ENCODE measurements at places on chromosomes 16 and 17.

- DNase-seq: no peak
Measured at GRCh38 chr17:205817-206216, 24.4 kb upstream of the DOC2B start.

DNA sequence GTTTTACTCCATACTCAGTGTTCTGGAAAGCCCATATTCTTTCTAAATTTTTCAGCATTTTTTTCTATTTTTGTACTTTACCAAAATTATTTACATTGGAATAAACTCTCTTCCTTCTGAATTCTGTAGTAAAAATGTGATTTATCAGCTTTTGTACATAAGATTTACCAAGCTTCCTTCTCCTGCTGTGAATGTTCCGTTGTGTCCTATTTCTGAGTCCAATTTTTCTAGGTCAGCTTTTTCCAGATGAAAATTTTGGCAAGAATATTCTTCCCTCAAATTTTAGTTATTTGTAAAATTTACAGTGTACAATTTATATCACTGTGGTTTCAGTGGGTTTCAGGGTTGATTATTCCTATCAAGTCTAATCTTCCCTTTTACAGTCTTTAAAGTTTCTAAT, 27.5 kb downstream of the ASPA start:
- no peak for DNase-seq

GRCh38 chr16:19875900-19876299, 8.7 kb downstream of the GPRC5B start:
- no peak for DNase-seq

DNA sequence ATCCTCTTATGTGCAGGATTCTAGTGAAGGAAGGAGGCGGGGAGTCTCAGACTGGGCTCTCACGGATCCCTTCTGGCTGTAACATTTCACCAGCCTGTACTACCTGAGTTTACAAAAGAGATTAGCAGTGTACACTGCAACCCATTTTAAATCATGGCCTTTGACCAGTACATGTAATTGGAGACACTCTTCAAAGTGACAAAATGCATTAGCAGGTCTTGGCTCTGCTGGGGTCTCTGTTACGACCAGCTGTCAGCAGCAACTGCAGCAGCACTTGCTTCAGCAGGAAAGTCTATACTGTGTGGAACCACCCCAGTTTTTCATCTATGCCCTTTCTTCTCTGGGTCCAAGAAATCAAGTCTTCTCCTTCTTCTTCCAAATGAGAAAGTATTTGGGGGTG, 322.8 kb upstream of the ASIC2 start:
- DNase-seq: no peak

- no peak for DNase-seq
Measured at GRCh38 chr17:77724876-77725615, 233.5 kb upstream of the TNRC6C start.

GRCh38 chr17:34998205-34998604, 17.9 kb downstream of the LIG3 start:
- DNase-seq: peak; percentile 70

GRCh38 chr17:43949781-43950180, 4.0 kb downstream of the PYY start:
- no peak for DNase-seq

DNA sequence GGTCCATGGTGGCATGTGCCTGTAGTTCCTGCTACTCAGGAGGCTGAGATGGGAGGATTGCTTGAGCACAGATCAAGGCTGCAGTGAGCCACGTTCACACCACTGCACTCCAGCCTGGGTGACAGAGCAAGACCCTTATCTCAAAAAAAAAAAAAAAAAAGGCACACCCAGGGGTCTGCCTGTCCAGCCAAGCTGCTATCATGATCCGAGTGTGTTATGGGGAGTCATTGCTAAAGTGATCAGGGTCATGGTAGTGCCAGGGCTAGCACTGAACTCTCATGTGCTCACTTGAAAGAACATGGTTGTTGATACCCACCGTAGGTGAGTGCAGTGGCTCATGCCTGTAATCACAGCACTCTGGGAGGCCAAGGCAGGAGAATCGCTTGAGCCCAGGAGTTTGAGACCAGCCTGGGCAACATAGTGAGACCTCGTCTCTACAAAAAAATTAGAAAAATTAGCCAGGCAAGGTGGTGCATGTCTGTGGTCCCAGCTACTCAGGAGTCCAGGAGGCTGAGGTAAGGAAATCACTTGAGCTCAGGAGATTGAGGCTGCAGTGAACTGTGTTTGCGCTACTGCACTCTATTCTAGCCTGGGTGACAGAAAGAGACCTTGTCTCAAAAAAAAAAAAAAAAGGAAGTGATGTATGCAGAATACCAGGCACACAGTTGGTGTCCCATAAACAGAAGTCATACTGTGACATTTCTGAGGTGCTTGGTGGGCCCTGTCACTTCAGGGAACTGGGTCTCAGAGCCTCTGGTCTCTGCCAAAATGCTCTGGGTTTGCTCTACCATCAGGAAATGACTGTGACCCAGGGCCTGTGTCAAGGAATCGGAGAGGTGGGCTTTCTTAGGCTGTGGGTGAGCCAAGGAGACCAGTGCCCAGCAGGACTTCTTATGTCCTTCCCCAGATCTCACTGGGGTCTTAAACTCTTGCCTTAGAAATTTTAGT, 2.2 kb downstream of the PRM1 start:
- no peak for DNase-seq

- DNase-seq: peak; percentile 86
Measured at GRCh38 chr17:30323895-30324319, 9.9 kb downstream of the TMIGD1 start.

DNA sequence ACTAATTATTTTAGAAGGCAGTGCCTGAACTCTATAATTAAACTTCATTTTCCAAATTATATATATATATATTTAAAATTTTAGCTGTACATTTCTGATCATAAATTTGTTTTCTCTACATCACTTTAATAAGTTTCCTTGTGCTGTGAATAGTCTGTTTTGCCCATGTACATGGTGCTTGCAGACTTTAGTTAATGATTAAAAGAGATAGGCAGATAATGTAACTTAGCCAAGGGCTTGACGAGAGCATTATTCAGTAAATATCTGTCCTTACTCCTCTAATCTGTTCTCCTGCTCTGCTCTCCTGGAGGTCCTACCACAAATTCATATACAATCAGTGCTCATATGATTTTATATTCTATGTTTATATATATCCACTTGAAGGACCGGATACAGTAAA, 595.2 kb upstream of the KIF2B start:
- DNase-seq: no peak

GRCh38 chr16:89716493-89716892, 4.2 kb downstream of the VPS9D1 start:
- DNase-seq: no peak

- DNase-seq: no peak
Measured at GRCh38 chr16:11251525-11252481, 4.2 kb downstream of the SOCS1 start.

DNA sequence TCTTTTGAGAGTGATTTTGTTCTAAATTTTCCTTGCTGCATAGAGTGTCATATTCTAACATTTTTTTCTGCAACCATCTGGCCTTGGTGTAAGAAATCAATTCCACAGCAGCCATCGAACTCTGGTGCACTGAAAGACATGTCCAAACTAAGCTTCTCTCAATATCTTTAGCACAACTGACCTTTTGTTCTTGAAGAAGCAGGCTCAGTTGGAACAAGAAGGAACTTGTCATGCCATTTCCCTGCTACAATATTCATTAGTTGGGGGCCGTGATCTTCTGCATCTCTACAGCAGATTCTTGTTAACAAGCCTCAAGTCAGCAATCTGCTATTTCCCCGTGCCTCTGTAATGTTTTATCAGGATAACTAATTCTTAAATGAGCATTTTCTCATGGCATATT, 1305.6 kb downstream of the CDH11 start:
- DNase-seq: no peak

- no peak for DNase-seq
Measured at GRCh38 chr17:13740686-13741085, 139.0 kb upstream of the HS3ST3A1 start.

- no peak for DNase-seq
Measured at GRCh38 chr17:5121186-5121841, 5.5 kb downstream of the USP6 start.

GRCh38 chr17:28385406-28385805, 13.9 kb downstream of the SARM1 start:
- no peak for DNase-seq

- DNase-seq: no peak
Measured at GRCh38 chr17:81550830-81551457, 1.2 kb downstream of the FAAP100 start.

GRCh38 chr17:50986989-50987660, 121.0 kb upstream of the TOB1 start:
- DNase-seq: no peak

DNA sequence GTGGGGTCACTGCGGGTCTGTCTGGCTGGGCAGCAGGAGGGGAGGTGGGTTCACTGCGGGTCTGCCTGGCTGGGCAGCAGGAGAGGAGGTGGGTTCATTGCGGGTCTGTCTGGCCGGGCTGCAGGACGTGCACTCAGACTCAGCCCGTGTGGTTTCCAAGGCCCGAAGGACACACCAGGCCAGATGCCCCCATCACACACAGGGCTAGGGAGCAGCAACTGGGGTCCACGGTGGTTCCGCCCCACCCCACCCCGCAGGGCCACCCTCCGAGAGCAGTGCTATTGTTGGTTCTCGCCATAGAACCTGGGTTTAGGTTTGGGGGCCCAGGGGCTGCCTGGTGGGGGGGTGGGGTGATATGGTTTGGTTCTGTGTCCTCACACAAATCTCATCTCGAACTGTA, 5.8 kb upstream of the CIAO3 start:
- DNase-seq: no peak

DNA sequence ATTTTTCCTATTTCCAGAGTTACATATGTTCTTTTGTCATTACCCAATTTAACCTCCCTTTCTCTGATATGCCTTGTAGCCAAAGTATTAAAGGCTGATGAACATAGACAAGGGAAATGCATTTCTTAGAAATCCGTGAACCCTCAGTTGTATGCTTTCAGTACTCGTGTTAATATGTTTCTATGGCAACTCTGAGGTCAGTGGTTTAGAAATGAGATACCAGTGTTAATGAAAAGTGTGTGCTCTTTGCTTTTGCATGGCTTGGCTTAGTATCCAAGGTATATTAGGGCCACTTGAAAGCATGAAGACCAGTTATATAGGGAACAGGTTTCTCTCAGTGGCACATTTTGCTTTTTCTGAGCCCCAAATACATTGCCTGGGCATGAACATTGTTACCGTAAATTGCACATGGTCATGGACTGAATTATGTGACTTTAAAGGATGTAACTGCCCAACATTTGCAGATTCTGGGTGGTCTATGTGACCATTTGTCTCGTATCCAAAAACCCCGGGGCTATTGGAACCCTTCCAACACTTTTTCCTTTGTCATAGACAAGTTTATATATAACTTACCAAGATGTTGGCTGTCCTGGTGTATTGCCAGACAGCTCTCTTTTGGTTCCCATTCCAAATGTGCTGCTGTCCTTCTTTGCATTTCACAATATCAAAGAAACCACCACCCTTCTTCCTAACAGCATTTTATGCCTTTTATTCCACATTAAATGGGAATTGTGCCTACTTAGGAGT, 17.5 kb downstream of the ABHD15 start:
- no peak for DNase-seq

GRCh38 chr17:76561799-76562268, 22.0 kb downstream of the PRCD start:
- DNase-seq: no peak

- DNase-seq: no peak
Measured at GRCh38 chr17:81483862-81484194, 28.8 kb downstream of the ACTG1 start.

- no peak for DNase-seq
Measured at GRCh38 chr16:49431591-49432290, 58.1 kb downstream of the C16orf78 start.

GRCh38 chr17:62172492-62173291, 107.6 kb upstream of the MED13 start:
- no peak for DNase-seq

- no peak for DNase-seq
Measured at GRCh38 chr17:2862197-2862596, 66.0 kb downstream of the RAP1GAP2 start.

- DNase-seq: no peak
Measured at GRCh38 chr16:58855291-58855863, 121.3 kb upstream of the GOT2 start.

- DNase-seq: no peak
Measured at GRCh38 chr16:3152027-3152276, 17.1 kb downstream of the ZNF213 start.

DNA sequence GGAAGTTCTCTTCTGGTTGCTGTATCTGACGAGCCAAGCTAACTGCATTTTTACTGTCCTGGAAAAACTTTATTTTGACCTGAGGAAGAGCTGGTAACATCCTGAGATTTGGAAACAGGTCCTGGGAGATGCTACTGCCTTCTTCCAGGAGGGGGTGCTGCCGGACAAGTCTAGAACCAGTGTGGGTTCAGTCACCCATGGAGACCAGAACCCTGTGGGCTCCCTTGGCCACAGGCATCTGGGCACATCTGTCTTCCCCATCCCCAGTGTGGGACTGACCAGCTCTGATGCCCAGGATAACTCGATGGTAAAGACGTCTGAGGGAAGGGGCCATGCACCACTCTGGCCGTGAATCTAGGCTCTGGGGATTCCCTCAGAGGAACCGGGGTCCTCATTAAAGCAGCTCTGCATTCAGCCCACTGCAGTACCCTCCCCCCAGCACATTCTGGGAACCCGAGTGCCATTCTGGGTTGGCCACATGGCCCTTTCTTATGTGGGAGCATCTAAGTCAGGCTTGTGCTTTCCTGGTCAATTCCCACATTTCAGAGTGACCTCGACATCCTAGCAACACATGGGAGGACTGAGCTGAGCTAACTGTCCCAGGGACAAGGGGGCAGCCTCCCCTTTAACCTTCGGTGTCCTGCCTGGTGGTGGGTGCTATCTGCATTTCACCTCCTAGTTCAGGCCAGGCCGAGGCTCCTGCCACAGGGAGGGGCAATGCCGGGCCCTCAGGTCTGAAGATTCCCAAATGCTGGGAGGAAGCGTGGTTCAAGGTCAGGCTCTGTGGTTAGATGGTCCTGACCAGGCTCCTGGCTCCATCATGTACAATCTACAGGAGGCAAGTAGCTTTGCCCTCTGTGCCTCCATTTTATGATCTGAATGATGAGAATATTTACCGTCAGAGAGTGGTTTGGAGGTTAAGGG, 6.4 kb downstream of the C16orf86 start:
- DNase-seq: peak; percentile 48

DNA sequence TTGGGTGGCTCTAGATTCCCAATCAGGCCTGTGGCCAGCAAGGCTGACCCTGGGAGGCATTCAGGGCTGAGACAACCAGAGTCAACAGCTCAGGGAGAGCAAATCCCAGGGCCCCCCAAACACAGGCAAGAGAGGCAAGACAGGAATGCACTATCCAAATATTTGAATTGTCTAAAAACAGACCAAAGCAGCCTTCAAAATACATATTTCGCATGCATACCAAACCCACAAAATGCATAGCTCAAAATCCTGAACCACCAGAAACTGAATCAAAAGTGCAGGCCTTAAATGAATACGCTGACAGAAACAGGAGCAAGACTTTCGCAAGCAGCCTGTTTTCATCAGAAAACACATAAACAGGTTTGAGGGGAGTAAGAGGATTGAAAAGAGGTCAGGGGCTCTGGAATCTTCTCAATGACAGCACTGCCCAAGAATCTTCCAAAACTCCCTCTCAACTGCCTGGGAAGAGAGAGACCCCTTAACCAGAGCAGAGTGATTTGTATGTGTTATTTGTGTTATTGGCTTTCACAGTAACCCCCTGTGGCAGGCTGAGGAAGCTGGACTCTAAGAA, 213.6 kb upstream of the CDH5 start:
- DNase-seq: no peak

GRCh38 chr17:2994441-2994840, 69.0 kb downstream of the OR1D5 start:
- DNase-seq: no peak

All from AML-193 (cell line).